ENCODE measurements at places on chromosomes 2 and 18. TPM values are rescaled to one million over a fixed set of nuclear protein-coding genes. Genes with fewer than 3 reads are reported as not detected.

MAP3K19 gene
- polyA plus RNA-seq: not detected

MYO3B gene
- not detected for polyA plus RNA-seq

CNDP1 gene
- not detected for polyA plus RNA-seq

PLCL1 gene
- 0.51 TPM for polyA plus RNA-seq

ABCB11 gene
- not detected for polyA plus RNA-seq

COLEC12 gene
- not detected for polyA plus RNA-seq

CPO gene
- not detected for polyA plus RNA-seq

GCKR gene
- polyA plus RNA-seq: not detected

MYO5B gene
- polyA plus RNA-seq: 0.04 TPM

MYO7B gene
- polyA plus RNA-seq: 0.37 TPM

All from immature natural killer cell (primary cell).